ENCODE measurements at places on chromosomes 1 and 21. TPM values are rescaled to one million over a fixed set of nuclear protein-coding genes. Genes with fewer than 3 reads are reported as not detected.

Gene SPRR2E
- not detected for polyA plus RNA-seq

Gene VPS13D
- 18.3 TPM for polyA plus RNA-seq

Gene PKP1
- polyA plus RNA-seq: 0.04 TPM

Gene CNR2
- polyA plus RNA-seq: not detected

Gene CELA3B
- not detected for polyA plus RNA-seq

Gene STIL
- polyA plus RNA-seq: 6.4 TPM

Gene LCE3C
- polyA plus RNA-seq: not detected

Gene NBPF6
- polyA plus RNA-seq: not detected

Gene KCNJ6
- polyA plus RNA-seq: 0.06 TPM

Gene CD101
- not detected for polyA plus RNA-seq

GRCh38 chr1:201501812-201502510, 5.0 kb downstream of the CSRP1 start:
- no peak for DNase-seq

GRCh38 chr1:5667513-5668325, 324.5 kb downstream of the NPHP4 start:
- no peak for DNase-seq

- no peak for DNase-seq
Observed at GRCh38 chr1:8604041-8604945, 213.1 kb downstream of the RERE start.

DNA sequence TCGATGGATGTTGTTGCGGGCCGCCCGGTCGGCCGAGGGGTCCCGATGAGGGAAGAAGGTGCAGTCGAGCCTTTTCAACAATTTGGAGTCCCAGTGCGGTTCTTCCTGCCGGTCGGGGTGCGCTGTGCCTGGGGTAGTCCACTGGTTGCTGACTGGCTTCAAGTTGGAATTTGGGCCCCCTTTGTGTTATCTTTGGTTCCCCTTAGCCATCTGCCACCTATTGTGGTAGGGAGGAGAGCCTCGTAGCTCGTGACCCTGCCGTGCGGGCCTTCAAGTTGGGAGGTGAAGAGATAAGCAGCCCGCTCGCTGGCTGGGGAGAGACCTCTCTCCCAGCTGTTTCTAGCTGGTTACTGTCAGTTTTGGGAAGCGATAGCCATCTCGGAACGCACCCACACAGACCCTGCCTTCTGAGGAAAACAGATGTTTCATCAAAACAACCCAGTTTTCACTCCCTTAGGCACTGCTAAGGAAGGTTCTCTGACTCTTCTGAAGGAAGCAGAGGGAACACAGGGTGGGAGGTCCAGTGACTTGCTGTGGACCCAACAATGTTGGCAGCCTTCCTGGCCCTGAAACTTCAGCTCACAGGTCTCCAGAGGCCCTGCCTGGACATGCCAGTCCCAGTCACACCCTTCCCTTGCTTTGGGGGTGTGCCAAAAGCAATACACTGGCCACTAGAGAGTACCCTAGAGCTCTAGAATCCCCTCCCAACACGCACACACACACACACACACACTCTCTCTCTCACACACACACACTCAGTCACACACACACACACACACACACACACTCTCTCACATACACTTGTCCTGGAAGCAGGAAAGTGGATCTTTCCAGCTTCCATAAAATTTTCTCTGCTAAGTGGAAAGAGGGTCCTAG, 1.0 kb downstream of the BTG2 start:
- DNase-seq: no peak

GRCh38 chr1:40977716-40978115, 1.8 kb upstream of the CTPS1 start:
- DNase-seq: no peak

GRCh38 chr1:236016083-236016482, 48.8 kb downstream of the NID1 start:
- DNase-seq: no peak

DNA sequence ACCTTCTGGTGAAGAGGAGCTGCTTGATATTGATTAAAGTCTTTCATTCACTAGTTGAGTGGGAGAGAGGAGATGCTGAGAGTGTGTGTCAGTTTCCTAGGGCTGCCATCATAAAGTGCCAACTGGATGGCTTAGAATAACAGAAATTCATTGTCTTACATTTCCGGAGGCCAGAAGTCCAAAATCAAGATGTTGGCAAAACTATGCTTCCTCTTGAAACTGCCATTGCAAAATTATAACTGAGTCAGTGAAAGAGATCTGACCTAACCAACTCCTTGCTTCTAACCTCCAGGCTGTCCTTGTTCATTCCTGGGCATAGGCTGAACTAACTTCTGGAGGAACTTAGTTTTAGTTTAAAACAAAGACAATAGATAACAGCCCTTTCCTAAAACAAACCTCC, 47.1 kb downstream of the PTGS2 start:
- no peak for DNase-seq

GRCh38 chr1:81803431-81804110, 2.8 kb downstream of the ADGRL2 start:
- no peak for DNase-seq

DNA sequence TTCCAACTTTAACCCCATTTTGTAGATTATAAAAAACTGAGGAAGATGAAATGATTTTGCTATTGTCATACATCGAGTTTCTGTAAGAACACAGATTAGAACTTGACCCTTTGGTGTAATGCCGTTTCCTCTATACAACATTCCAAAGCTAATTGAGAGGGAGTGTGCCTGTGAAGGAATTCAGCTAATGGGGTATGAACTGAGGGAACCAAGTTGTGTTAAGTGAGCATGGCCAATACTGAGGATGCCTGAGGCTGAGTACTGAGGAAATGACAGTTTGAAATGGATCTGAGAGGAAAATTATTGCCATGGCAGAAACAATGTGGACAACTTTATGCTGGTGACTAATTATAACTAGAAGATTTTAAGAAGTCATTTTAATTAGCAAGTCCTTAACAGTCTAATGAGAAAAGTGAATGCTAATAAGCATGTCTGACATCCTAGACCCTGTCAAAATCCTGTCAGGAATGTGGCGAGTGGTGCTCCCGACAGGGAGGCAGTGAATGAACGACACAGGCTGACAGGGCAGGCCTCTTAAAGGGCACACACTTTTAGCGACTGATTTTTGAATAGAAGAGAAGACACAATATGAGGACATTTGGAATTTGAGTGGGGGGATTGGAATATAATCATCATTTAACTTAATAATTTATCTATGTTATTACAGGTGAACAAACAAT, 262.5 kb downstream of the HLX start:
- no peak for DNase-seq

- DNase-seq: peak; percentile 38
Observed at GRCh38 chr1:87331365-87332241, 2.9 kb downstream of the LMO4 start.

- DNase-seq: no peak
Observed at GRCh38 chr1:209455661-209456358, 127.7 kb upstream of the CAMK1G start.

DNA sequence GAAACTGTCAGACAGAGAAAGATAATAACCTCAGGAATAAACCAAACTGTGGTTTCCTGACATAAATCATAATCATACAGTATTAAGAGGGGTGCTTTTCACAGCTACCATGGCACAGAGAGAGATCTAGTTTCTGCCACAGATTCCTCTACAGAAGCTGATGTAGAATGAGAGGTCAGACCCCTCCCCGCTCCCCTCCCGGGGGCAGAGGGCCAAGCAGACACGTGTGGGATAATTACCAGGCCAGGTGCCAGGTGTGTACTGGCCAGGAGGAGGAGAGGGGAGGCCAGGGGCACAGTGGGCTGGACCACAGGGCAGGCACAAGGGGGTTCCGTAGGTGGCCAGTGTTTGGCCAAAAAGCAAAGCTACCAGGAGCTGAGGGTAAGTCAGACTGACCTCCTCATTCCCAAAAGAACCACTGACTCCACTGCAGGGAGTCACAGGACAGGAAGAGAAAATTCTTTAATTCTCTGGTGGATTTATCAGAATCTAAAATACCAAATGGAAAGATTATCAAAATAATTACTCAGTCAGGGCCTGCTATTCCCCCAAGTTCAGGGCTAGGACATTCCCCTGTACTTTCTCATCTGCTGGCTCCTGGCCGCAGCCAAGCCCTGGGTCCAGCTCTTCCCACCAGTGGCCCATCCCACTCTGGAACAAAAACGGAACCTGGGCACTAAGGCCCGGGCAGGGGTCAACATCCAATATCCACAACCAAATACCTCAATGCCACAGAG, 30.0 kb downstream of the C2CD2 start:
- DNase-seq: no peak

- no peak for DNase-seq
Observed at GRCh38 chr1:183675381-183675780, 22.3 kb upstream of the APOBEC4 start.

DNA sequence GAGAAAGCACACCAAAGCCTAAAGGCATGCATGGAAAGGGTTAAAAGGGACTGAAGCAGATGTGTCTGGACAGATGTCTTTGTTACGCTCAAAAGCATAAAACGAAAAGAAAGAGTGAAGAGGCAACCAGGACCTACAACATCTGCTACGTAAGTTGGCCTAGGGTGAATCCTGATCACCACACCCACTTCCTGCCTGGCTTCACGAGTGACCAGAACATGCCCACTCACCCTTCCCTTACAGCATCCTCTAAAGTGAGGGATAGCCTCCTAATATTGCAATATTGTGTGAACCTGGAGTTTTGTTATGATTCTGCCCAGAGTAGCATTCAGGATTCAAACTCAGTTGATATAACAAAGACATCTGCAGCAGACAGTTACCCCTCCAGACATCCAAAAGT, 10.6 kb upstream of the OLIG2 start:
- no peak for DNase-seq

GRCh38 chr1:164562511-164562910, 3.5 kb downstream of the PBX1 start:
- DNase-seq: no peak

DNA sequence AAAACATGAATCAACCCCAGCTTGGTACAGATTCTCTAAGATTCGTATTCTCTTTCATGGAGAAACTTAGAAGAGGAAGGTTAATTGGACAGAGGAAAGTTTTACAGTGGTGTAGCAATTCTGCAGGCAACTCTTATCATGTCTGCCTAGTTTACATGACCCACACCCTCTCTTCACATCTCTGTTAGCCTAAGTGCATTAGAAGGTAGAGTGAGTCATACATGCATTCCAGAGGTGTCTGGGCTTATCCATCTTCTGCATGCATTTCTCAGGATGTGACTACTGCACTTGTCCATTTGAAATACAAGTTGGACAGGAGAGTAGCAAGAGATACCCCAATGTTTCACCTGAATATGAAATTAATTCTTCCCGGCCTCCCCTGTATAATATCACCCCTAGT, 578.4 kb upstream of the NCAM2 start:
- no peak for DNase-seq

GRCh38 chr1:243320224-243320623, 64.4 kb downstream of the SDCCAG8 start:
- no peak for DNase-seq

- DNase-seq: no peak
Observed at GRCh38 chr1:155127967-155128754, 485 bp downstream of the EFNA1 start.

DNA sequence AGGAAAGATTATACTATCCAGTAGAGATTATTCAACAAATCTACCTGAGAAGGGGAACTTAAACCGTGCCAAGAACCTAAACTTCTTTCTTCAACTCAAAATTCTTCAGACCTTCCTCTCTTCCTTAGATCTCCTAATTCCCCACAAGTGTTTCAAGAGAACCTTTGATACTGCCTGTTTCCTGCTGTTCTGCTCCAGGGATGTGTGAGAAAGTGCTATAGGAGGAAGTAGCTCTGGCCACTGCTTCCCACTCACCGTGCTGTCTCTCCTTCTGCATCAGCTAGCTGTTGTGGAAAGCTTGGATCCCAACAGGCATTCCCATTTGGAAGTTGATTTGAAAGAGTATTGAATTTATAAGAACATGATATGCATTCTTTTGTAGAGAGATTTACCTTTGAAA, 4.5 kb upstream of the NOS1AP start:
- no peak for DNase-seq

DNA sequence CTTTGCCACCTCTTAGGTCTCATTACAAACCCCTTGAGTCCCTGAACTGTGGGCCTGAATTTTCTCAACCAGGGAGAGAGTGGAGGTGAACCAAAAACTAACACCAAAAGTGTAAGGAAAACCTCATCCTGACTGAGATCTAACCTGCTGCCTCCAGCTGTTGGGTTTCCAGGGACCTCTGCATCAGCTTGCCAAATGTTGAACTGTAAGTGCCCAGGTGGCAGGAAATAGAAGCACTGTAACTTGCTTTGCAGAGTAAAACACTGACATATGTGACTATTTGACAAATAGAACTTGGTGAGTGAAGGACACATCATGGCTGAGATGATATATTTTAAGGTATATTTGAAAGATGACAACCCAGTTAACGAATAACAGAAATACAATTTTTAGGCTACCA, 48.4 kb upstream of the NR5A2 start:
- DNase-seq: no peak

DNA sequence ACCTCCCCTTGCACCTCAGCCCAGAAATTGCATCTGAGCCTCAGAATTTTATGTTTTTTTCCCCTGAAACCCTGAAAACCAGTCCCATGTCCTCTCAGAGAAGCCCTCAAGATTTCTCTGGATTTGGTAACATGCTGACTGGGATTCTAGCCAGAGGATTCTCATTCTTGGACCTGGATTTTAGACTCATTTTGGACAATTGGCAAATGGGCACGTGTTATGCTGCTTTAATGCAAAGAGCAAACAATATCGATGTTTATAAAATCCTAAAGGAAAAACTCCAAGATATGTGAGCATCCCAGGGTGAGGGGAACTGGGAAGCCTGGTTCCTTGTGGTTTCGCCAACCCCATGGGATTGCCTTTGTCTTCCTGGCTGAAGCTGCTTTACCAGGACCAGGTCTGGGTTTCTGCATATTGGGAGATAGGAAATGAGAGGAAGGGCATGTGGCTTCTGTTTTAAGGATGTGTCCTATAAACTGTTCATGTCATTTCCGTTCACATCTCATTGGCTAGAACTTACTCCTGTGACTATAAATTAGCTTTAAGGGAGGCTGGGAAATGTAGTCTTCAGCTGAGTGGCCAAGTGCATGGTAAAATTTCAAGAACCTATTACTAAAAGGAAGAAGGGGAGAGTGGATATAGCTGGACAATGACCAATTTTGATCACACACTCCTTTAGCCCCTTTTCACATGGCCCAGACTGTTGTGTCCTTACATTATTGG, 27.2 kb upstream of the BCL10 start:
- no peak for DNase-seq

GRCh38 chr1:110203021-110203661, 7.0 kb upstream of the KCNC4 start:
- DNase-seq: peak; percentile 38

- no peak for DNase-seq
Observed at GRCh38 chr1:29958271-29958670, 721.9 kb downstream of the PTPRU start.

DNA sequence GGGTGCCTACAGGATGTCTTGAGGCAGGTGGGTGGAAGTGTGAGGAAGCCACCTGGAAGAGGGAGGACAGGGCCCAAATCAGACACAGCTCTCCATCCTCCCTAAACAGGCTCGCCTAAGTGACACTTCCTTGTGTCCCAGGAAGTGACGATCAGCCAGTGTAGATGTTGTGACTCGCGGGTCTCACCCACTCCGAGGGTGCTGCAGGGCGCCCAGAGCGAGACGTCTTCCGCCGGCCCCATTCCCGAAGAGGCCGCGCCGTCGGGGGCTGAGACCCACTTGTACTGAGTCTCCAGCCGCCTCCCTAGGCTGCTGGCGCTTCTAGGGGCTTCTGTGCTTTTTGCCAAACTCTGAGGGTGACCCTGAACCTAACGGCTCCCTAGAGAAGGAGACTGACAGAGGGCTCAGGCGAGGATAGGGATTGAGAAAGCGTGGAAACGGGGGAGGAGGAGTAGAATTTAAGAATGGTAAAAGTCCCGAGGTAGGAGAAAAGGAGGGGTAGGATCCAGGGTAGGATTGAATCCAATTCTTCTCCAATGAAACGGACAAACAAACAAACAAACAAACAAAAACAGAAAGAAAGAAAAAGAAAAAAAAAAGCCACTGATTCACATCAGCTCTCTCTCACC, 543 bp upstream of the MARK1 start:
- no peak for DNase-seq
